CD14-positive monocyte (primary cell): ENCODE measurements at places on chromosomes 2 and 18.

- peak; percentile 51 for DNase-seq
These were observed 16.9 kb upstream of the VPS54 start for GRCh38 chr2:64036034-64036705.

GRCh38 chr2:4101936-4102335 is 398.6 kb downstream of the DCDC2C start:
- DNase-seq = no peak

- DNase-seq = no peak
These were observed 34.3 kb upstream of the ODC1 start for GRCh38 chr2:10482460-10482859.

- DNase-seq = no peak
These were observed 1795.7 kb upstream of the PIK3C3 start for GRCh38 chr18:40159141-40160017.
